ENCODE measurements at places on chromosomes 3 and 15.
A peak's percentile ranks its signal among the peaks of the same experiment; 100 is the strongest.

- no peak for DNase-seq
These were observed 13.3 kb downstream of the NLGN1 start for GRCh38 chr3:173410849-173411248.

GRCh38 chr3:166580561-166580960, 743.3 kb upstream of the BCHE start:
- DNase-seq = no peak

DNA sequence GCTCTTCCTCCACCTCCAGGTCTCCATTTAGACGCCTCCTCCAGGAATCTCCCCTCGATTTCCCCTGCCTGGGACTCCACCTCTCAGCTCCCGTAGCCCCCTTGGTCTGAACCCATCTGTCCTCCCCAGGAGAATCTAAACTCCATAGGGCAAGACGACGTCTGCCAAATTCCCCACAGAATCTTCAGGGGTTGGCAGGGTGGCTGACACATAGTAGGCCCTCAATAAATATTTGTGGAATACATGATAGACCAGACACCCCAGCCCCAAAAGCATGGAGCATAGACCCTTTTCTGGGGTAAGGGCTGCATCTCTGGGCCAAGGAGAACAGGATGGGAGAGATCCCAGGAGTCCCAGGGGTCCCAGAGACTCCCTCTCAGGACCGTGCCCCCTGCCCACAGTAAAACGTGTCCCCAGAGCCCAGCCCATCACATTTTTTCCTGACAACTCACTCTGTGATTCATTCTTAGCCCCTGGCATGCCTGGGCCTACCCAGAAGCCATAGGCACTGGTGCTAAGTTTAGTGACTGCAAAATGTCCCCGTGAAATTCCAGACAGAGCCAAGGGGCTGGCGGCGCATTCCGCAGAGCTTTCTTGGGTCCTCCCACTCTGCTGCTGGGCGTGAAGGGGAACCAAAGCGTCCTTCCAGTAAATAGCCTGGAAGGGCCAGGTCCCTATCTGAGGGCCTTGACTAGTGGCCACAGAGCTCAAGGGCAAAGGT, 78.0 kb upstream of the SLC6A6 start:
- no peak for DNase-seq

DNA sequence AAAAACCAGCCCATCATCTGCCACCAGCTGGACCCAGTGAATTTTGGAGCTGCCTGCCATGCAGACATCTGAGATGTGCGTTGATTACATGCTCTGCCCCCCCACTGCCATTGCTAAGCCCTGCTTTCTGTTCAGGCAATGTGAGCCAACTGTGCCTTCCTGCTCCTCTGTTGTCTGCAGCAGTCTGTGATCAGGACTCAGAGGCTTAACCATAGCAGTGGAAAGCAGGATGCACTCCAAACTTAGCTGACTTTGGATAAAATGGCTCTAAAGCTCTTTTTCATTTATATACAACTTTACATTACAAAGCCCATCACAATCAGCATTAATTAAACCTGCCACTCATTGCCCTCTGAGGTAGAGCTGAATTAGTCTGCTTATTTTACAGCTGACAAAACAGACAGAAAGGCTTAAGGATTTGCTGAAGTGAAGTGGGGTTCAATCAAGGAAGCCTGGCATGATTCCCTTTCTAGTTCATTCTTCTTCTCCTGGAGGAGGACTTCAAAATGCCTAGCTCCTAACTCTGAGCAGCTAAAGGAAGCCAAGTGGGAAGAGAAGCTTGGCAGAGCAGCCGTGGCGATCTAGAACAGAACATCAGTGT, 15.7 kb upstream of the RPS27L start:
- DNase-seq = no peak

DNA sequence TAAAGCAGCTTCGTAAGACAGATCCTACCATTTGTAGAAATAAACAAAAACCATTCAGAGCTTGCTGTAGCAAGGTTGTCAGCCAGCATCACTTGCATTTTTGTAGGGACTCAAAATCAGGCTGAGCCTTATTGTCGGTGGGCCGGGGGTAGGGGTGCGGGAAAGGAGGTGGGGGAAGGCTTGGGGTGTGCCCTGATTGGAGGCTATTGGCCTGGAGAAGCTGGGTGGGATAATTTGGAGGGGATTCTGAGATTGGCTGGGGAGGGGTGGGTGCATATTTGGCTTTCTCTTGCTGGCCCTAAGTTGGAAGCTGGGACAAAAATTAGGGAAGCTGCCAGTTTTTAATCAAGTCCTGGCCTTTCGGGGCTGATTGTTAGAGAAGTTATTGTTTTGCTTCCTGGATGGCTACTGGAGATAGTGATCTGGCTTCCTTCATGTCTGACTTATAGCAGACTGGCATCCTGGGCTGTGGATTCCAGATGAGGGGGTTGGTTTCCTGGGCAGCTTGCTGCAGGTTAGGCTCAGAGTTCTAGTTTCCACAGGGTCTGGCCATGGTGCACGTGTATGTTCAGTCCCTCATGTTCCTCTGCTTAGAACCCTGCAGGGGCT, 22.8 kb downstream of the STOML1 start:
- no peak for DNase-seq

DNA sequence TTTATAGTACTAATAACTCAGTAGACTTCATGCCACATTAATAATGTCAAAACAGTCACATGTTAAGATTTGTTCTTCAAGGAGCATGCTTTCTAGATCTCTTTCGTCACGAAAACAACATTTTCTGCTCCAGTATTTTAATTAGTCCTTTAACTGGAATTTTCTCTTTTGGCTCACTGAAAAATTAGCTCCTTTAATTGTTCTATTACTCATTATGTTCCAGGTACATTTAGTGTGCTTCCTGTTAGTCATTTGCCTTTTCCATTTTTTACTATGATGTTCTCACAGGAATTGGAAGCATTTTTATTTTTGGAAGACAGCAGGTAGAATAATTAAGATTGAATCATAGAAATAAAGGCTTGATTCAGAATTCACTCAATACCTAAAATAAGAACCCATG, 111.2 kb downstream of the SLC9A9 start:
- DNase-seq = peak; percentile 52

DNA sequence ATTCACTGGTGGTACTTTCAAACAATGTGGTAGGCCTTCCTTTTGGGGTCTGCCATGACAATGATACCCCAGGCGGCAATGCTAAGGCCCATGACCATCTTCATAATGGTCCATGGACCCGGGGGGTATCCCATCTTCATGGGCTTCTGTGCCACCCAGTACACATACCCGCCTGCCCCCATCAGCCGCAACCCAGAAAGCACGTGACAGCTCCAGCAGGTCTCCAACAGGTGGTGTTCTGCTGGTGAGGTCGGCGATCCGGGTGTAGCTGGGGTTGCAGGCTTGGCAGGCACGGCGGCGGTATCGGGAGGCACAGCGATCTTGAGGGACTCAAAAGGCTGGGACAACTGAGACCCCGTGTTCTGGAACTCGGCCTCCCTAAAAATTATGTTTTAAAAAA, 214.5 kb downstream of the SNRPN start:
- DNase-seq = no peak

DNA sequence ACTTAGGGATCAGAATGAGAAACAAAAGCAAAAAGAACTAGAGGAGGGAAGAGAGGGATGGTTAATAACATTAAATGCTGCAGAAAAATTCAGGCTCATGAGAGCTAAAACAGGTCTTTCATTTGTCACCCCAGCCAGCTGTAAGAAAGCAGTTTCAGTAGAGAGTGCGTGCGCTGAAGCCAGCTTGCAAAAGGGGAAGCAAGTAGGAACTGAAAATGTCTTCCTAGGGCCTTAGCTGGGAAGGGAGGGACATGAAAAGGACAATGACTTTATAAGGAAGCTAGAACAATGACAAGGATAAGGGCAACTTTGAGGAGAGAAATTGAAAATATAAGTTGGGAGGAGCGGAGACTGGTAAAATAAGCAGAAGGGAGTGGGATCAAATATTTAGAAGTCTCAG, 3.1 kb downstream of the CIAO2A start:
- DNase-seq = no peak

GRCh38 chr3:62319570-62320243, 53.6 kb downstream of the FEZF2 start:
- no peak for DNase-seq

GRCh38 chr15:35305946-35306345, 220.9 kb upstream of the NANOGP8 start:
- DNase-seq = peak; percentile 55

GRCh38 chr3:147701195-147701594, 292.0 kb downstream of the ZIC1 start:
- no peak for DNase-seq

GRCh38 chr15:99155961-99156443, 51.1 kb downstream of the SYNM start:
- peak; percentile 84 for DNase-seq

GRCh38 chr15:77143616-77144015, 72.7 kb upstream of the TSPAN3 start:
- DNase-seq = no peak

GRCh38 chr15:94119298-94119811, 112.0 kb upstream of the MCTP2 start:
- DNase-seq = no peak

GRCh38 chr3:187919048-187919447, 173.8 kb upstream of the BCL6 start:
- DNase-seq = no peak

DNA sequence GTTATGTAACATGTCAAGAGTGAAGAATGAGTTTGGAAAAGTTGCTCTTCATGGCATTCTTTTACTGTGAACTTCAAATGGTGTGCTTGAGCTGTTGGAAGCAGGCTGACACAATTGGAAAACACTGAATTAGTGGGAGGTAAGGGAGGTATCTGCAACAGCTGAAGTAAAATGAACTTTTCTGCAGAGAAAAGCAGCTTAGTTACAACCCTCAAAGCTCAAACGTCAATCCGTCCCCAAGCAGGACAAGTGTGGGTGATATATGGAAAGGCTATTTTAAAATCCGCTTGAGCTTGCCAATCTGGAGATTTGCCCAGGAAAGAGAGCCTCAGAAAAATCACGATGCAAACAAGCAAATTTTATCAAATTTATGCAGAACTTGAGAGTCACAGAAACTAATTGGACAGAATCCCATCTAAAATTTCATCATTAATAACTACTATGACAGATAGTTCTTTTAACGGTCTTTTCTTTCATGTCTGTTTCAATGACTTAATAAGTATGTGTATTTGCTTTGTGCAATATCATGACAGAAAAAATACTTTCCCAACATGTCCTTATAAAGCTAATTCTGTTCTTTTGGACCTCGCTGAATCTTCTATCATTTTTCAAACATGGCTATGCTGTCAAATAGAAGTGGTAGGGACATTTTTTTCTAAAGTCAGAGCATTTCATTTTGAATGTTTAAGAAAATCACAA, 266.6 kb upstream of the SLITRK3 start:
- DNase-seq = no peak

DNA sequence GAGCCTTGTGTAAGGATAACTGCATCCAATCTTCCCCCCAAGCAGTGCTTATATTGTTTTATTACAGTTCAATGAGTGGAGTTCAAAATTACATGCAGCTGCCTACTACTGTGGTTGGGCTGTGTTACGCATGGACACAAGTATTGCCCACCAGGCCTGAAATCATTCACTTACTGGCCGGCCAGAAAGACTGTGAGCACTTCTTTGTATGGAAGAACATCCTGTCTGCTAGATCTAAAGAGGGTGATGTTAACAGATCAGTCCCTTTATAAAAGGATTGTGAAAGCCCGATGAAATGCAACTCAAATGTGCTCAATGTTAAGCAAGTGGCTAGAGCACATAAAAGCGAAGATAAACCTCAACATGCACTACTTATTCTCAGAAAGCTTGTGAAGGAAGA, 132.5 kb downstream of the FOXP1 start:
- no peak for DNase-seq

Data from mammary epithelial cell (primary cell).